ENCODE measurements at places on chromosomes 16 and 17. TPM values are rescaled to one million over a fixed set of nuclear protein-coding genes. Genes with fewer than 3 reads are reported as not detected.

DNA sequence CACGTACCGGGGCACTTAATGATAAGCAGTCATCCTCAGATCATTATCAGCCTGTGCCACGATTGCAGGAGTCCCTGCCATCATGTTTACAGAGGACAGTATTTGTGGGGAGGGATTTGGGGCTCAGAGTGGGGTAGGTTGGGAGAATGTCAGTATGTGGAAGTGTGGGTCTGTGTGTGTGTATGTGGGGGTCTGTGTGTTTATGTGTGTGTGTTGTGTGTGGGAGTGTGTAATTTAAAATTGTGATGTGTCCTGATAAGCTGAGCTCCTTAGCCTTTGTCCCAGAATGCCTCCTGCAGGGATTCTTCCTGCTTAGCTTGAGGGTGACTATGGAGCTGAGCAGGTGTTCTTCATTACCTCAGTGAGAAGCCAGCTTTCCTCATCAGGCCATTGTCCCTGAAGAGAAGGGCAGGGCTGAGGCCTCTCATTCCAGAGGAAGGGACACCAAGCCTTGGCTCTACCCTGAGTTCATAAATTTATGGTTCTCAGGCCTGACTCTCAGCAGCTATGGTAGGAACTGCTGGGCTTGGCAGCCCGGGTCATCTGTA, 13.5 kb upstream of the EFCAB13 start:
- no peaks in the 10 kb centered on the region for H3K27me3 ChIP-seq
- H3K4me3 ChIP-seq = no peak overlapping the region
- no peak overlapping the region for H3K27ac ChIP-seq

Gene DPEP3
- total RNA-seq = 1.2 TPM

Gene OR3A3
- not detected for total RNA-seq

DNA sequence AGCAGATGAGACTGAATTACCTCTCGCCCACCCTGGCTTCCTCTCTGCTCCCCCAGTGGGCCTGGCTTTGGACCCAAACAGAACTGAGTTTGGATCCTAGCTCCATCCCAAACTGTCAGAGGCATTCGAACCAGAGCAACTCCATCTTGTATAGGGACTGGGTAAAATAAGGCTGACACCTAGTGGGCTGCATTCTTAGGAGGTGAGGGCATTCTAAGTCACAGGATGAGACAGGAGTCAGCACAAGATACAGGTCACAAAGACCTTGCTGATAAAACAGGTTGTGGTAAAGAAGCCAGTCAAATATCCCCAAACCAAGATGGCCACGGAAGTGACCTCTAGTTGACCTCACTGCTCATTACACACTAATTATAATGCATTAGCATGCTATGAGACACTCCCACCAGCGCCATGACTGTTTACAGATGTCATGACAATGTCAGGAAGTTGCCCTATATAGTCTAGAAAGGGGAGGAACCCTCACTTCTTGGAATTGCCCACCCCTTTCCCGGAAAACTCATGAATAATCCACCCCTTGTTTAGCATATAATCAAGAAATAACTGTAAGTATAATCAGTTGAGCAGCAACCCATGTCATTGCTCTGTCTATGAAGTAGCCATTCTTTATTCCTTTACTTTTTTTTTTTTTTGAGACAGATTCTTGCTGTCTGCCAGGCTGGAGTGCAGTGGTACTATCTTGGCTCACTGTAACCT, 44.4 kb downstream of the LYRM1 start:
- H3K4me3 ChIP-seq = no peak overlapping the region
- no peaks in the 10 kb centered on the region for H3K36me3 ChIP-seq
- peaks cover 7% of the 10 kb centered on the region for H3K4me1 ChIP-seq
- no peaks in the 10 kb centered on the region for H3K27me3 ChIP-seq
- no peak overlapping the region for H3K27ac ChIP-seq

DNA sequence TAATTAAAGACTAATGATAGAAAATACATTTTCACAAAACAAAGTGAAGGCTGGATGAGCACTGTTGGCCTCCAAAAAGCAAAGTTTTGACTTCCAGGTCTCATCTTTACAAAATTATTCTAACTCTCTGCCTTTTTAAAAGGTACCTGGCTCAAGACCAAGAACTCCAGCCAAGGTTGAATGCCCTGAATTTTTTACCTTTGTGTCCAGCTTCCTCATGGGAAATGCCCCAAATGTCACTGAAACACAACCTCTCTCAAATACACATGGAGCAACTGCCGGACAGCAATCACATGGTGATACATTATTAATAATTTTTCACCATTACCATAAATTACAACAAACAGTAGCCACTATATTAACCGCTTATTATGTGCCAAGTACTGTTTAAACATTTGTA, 32.2 kb downstream of the ADAMTS18 start:
- H3K27me3 ChIP-seq = no peaks in the 10 kb centered on the region
- no peaks in the 10 kb centered on the region for H3K4me1 ChIP-seq
- DNase-seq = no peak
- H3K4me3 ChIP-seq = no peak overlapping the region
- H3K36me3 ChIP-seq = no peaks in the 10 kb centered on the region
- no peak overlapping the region for H3K27ac ChIP-seq

DNA sequence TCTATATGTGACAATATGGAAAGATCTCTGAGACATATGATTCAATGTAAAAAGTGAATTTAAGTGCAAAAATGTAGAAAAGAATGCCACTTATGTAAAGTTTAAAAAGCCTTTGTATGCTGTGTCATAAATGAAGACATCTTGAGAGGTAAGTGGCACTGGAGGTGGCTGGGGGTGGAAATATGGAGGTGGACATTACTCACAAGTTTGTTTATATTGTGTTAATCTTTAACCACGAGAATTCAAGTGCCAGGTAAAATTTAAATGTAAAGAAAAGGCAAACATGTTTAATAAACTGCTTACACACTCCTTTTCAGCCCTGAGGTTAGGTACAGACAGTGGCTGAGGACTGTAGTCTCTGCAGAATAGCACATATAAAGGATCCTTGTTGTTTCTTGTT, 235.1 kb downstream of the ABCC12 start:
- no peak for DNase-seq
- H3K36me3 ChIP-seq = no peaks in the 10 kb centered on the region
- no peak overlapping the region for H3K4me3 ChIP-seq
- no peaks in the 10 kb centered on the region for H3K4me1 ChIP-seq
- no peak overlapping the region for H3K27ac ChIP-seq

GRCh38 chr16:11498683-11499082, 88.0 kb downstream of the LITAF start:
- no peak overlapping the region for H3K27ac ChIP-seq
- H3K4me3 ChIP-seq = no peak overlapping the region

GRCh38 chr16:65523283-65523944, 401.6 kb upstream of the CDH11 start:
- H3K27me3 ChIP-seq = no peaks in the 10 kb centered on the region
- DNase-seq = no peak

Gene CDRT15
- total RNA-seq = not detected

DNA sequence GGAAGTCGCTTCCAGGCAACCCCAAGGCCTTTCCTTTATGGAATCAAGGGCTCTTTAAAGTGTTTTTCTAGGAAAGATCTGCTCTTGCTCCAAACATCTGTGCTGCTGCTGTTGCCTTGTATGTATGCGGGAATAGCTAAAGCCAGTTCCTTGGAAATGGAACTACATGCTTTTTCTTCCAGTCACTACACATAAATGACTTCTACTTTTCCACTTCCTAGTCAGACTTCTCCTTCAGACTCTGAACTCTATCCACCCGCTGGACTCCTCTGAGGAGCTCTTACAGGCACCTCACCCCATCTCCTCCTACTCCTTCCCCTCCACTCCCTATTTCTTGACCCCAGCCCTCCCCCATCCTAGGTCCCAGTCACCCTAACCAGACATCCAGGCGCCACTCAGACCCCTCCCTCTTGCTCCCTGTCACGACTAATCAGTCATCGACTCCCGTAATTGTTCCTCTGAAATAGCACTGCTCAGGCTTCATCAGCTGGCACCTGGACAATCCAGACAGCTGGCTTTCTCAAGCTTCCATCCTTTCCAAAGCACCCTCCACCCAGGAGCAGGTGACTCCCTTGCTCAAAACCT, 15.0 kb upstream of the PEMT start:
- no peaks in the 10 kb centered on the region for H3K4me1 ChIP-seq
- no peaks in the 10 kb centered on the region for H3K27me3 ChIP-seq
- H3K27ac ChIP-seq = no peak overlapping the region
- H3K4me3 ChIP-seq = no peak overlapping the region
- no peaks in the 10 kb centered on the region for H3K36me3 ChIP-seq

GRCh38 chr17:3040882-3041281, 22.5 kb downstream of the OR1D5 start:
- DNase-seq = no peak
- no peaks in the 10 kb centered on the region for H3K27me3 ChIP-seq
- H3K4me3 ChIP-seq = no peak overlapping the region

Gene MPRIP
- total RNA-seq = 255 TPM

GRCh38 chr17:46943501-46944393, 20.8 kb downstream of the GOSR2 start:
- no peak for DNase-seq
- no peaks in the 10 kb centered on the region for H3K27me3 ChIP-seq

DNA sequence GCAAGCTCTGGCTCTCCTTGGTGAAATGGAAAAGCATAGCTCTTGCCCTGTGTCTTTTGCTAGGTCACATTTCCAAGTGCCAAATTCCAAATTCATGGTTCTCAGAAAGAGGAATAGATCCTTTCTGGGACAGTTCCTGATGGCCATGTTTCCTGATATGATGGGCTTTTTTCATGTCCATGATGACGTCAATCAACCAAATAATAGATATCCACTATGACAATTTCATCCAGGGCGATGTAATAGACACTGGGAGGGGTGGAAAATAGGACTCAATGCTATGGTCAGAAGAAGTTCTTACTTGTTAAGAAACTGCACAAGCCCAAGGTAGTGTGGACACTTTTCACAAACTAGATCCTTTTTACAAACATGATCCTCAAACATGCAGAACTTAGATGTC, 549 bp upstream of the KRT33A start:
- H3K4me3 ChIP-seq = no peak overlapping the region
- no peaks in the 10 kb centered on the region for H3K27me3 ChIP-seq
- no peaks in the 10 kb centered on the region for H3K36me3 ChIP-seq
- H3K4me1 ChIP-seq = peaks cover 9% of the 10 kb centered on the region

GRCh38 chr17:80224683-80225082, 4.5 kb downstream of the SLC26A11 start:
- no peaks in the 10 kb centered on the region for H3K27me3 ChIP-seq
- H3K27ac ChIP-seq = no peak overlapping the region
- H3K36me3 ChIP-seq = no peaks in the 10 kb centered on the region
- no peak for DNase-seq
- H3K4me1 ChIP-seq = peaks cover 6% of the 10 kb centered on the region

DNA sequence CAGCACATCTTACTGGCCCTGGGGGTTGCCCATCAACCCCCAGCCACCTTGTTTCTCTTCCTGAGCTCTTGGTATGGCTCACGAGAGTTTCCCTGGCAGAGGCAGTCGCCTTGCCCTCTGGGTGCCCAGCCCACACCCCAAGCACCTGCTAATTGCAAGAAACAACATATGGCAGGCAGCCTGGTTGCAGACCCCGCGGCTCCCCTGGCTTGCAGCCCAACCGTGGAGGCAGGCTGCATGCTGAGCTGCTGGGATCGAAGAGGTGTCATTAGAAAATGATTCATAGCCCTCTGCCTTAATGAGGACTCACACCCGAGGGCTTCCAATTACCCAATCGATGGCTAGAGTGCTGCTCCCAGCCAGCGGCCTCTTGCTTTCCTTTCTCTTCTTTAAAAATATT, 115.7 kb downstream of the TMEM114 start:
- no peaks in the 10 kb centered on the region for H3K36me3 ChIP-seq
- H3K27me3 ChIP-seq = no peaks in the 10 kb centered on the region
